Myometrial cell (primary cell): ENCODE measurements at places on chromosomes 12 and 14. TPM values are rescaled to one million over a fixed set of nuclear protein-coding genes. Genes with fewer than 3 reads are reported as not detected.

Gene NXPH4
- 0.71 and 1.2 TPM in 2 replicates for total RNA-seq

Gene TCL1B
- total RNA-seq = not detected in 2 replicates

Gene VDR
- total RNA-seq = 1.2 and 1.9 TPM in 2 replicates

Gene KICS2
- total RNA-seq = 3.7 and 4.6 TPM in 2 replicates

Gene MDGA2
- total RNA-seq = not detected in 2 replicates

Gene TAS2R8
- not detected in 2 replicates for total RNA-seq

Gene CSRP2
- total RNA-seq = 22.0 and 23.4 TPM in 2 replicates

Gene TMEM63C
- total RNA-seq = not detected in 2 replicates

Gene PIANP
- not detected in 2 replicates for total RNA-seq

Gene SH2B3
- 51.9 and 56.5 TPM in 2 replicates for total RNA-seq

Gene MYO1A
- not detected in 2 replicates for total RNA-seq

Gene ERP29
- total RNA-seq = 56.7 and 64.9 TPM in 2 replicates
